ENCODE measurements at places on chromosomes 3 and 15.

GRCh38 chr15:70008697-70009290 lies 88.9 kb downstream of the TLE3 start:
- DNase-seq = no peak

- no peak for DNase-seq
Measured at GRCh38 chr3:112141293-112141692, 8.2 kb upstream of the GCSAM start.

- no peak for DNase-seq
Measured at GRCh38 chr3:172707030-172707429, 3.8 kb downstream of the NCEH1 start.

GRCh38 chr3:15495461-15496340 lies 25.8 kb downstream of the COLQ start:
- no peak for DNase-seq

DNA sequence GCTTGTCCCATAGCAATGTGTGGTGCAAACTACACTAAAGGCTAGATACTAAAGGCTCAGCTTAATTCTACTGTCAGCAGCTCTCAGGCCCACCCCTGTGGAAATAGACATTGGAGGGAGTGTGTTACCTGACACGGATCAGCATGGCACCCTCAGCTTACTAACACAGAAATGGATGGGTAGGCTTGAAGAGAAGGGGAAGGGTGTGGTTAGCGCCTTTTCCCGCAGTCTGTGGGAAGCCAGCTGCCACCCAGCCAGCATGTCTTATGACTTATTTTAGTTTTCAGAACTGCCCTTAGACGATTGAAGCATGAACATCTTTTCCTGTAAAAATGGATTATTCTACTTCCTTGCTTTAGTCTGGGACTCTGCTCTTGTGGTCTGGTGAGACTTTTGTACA lies 25.8 kb upstream of the ADPGK start:
- no peak for DNase-seq

DNA sequence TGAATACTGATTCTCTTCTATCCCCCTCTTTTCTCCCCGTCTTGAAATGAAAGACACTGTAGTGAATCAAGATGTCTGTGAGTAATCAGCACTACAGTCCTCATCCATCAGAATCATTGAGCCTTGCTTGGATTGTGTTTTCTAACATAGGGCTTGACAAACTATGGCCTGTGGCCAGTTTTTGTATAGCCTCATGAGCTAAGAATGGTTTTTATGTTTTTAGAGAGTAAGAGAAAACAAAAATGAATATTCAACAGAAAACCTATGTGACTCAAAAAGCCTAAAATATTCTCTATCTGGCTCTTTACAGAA lies 55.2 kb downstream of the PPM1L start:
- no peak for DNase-seq

- no peak for DNase-seq
Measured at GRCh38 chr3:128557531-128558280, 64.7 kb upstream of the GATA2 start.

- no peak for DNase-seq
Measured at GRCh38 chr3:27688053-27688452, 34.1 kb downstream of the EOMES start.

GRCh38 chr3:184687363-184688015 lies 24.4 kb downstream of the MAGEF1 start:
- DNase-seq = no peak

GRCh38 chr15:95884276-95884675 lies 446.2 kb upstream of the NR2F2 start:
- DNase-seq = no peak

GRCh38 chr3:10353661-10354360 lies 32.9 kb upstream of the SEC13 start:
- DNase-seq = no peak

DNA sequence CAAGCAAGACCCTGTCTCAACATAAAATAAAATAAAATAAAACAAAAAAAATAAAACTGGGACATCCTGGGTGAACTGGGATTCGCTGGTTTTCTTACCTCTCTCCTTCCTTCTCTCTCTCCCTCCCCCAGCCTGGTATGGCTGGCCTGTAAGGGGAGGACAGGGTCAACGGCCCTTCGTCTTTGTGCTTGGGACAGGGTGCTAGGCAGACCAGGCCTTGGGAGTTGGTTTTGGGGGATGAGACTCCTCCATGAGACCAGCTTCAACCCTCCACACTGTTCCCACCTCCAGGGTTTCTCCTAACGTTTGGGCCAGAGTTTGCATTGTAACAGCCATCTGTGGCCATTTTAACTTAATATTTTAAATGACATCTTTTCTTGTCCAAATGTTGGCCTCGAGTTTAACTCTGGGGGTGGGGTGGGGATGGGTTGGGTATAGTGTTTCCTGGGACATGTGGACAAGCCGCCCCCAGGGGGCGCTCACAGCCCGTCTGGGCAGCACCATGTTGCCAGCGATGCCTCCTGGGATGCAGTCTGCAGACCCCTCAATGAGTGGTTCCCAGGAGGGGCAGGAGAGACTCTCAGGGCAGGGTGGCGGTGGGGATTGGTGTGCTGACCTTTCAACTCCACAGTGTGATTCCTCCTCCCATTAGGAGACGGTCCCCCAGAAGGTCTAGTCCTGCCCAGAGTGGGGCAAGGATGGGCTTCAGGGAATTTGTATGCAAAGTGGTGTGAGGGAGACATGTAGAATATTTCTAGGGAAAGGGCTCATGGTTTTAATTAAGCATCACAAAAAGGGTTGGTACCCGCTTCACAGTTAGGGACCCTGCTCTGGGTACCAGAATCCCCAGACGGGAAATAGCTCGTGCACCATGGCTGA lies 37.7 kb upstream of the LCTL start:
- DNase-seq = peak; percentile 57

DNA sequence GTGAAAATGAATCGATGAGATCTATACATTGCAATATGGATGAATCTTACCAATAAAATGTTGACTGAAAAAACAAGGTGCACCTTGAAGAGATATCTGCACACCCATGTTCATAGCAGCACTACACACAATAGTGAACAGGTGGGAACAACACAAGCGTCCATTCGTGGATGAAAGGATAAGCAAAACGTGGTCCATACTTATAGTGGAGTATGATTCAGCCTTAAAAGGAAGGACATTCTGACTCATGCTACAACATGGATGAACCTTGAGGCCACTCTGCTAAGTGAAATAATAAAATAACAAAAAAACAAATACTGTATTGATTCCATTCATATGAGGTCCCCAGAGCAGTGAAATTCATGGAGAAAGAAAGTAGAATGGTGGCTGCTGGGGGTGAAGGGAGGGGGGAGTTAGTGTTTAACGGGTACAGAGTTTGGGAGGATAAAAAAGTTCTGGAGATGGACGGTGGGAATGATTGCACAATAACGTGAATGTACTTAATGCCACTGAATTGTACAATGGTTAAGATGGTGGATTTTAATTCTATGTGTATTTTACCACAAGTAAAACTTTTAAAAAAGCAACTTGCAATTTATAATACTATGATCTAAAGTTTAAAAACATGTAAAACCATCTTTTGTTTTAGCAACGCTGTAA lies 35.6 kb downstream of the IQSEC1 start:
- no peak for DNase-seq

DNA sequence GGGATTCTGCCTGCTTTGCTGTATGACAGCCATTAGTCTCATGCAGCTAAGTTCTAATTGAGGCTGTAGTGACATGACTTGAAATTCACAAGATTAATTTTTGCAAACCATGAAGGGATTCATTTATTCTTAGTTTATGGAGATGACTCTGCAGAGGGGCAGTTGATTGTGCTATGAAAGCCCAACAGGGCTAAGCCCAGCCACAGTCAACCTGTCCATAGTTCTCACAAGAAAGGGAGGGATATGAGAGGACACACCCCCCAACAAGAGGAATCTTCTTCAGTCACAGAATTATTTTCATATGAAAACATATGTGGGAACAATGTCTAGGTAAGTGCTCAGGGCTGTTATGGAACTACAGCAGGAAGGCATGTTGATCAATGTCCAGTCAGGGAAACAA lies 61.9 kb upstream of the ABHD17C start:
- DNase-seq = no peak

GRCh38 chr3:174710612-174711011 lies 148.5 kb upstream of the NAALADL2 start:
- no peak for DNase-seq

DNA sequence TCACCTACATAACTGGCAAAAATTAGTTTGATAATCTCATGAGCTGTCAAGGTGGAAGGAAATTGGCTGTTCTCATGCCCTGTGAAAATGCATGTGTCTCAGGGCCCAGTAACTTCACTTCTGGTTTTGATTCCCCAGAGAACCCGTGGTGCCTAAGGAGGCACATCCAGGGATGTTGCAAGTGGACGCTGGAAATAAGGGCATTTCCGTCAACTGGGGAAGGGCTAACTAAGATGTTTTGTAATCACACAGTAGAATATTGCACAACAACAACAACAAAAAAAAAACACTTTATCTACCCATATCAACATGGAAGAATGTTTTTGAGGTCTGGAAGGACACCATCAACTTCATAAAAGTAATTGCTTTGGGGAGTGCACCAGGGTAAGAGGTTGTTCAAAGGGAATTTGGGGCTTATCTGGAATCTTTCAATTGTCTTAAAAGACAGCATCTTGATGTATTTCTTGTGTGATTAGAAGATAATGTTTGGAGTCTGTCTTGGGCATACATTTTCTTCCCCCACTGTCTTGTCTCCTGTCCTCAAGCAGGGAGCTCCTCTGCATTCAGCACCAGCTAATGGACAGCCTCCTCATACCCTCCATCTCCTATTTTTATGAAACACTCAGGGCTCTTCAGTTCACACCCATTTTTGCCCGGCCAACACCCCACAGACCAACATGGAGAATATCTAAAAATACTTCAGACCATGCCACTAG lies 37.2 kb upstream of the PRR20G start:
- no peak for DNase-seq

GRCh38 chr15:99433757-99434450 lies 131.9 kb upstream of the MEF2A start:
- no peak for DNase-seq

- DNase-seq = peak; percentile 14
Measured at GRCh38 chr3:194133661-194134230, 2.2 kb upstream of the HES1 start.

DNA sequence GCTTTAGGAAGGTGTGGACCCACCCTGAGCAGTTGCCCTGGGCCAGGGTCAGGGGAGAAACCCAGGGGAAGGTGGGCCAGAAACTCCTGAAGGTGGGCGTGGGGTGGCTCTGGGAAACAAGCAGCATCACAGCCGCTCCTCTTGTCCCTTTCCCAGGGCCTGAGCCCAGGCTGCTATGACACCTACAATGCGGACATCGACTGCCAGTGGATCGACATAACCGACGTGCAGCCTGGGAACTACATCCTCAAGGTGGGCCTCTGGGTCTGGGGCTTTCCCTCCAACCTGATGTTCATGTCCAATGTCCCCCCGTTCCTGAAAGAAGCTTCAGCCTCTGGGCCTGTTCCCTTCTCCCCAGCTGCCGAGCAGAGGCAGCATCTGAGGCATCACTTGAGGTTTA lies 21.4 kb downstream of the LOXL1 start:
- no peak for DNase-seq

DNA sequence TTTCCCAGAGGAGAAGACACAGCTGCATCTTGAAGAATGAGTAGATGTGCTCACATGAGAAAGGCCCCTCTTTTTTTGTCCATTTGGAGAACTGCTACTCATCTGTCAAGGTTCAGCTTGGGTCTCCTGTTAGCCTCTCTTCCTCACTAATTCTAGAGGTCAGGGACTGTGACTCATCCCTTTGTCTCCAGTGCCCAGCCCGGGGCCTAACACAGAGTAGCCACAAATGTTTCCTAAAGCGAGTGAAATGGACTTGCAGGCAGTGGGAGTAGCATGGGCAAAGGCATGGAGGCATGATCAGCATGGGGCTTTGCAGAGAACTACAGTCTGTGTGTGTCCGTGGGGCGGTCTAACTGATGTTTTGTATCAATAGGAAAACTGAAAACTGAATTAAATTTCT lies 33.9 kb upstream of the MRPS22 start:
- no peak for DNase-seq

DNA sequence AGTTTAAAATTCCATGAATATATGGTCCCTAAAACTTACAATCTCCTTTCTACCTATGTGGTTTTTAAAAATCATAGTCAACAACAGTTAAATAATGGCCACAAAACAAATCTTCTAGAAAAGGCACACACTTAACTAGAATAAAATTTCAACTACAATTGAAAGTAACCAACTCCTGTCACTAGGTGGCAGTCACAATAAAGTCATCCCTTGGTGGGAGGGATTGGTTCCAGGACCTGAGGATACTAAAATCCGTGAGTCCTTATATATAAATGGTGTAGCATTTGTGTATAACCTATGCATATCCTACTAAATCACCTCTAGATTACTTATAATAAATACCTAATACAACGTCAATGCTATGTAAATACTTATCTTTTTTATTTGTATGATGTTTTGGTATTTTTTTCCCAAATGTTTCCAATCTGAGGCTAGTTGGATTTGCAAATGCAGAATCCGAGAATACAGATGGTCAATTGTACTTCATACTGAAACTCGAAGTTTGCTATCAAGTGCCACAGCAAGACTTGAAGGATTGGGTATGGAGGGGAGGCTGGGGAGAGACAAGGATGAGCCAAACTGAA lies 172.6 kb downstream of the FMN1 start:
- DNase-seq = no peak

DNA sequence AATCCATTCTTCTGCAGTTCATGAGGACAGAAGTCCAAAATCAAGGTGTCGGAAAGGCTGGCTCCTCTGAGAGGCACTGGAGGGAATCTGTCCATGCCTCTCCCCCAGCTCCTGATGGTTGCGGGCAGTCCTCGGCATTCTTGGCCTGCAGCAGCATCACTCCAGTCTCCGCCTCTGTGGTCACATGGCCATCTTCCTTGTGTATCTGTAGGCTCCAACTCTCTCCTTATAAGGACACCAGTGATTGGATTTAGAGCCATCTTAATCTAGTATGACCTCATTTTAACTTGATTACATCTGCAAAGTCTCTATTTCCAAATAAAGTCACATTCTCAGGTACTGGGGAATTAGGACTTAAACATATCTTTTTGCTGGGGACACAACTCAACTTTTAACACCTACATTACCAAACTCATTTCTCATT lies 56.0 kb upstream of the FLNB start:
- no peak for DNase-seq

- no peak for DNase-seq
Measured at GRCh38 chr3:180888992-180889560, 23.4 kb upstream of the FXR1 start.

DNA sequence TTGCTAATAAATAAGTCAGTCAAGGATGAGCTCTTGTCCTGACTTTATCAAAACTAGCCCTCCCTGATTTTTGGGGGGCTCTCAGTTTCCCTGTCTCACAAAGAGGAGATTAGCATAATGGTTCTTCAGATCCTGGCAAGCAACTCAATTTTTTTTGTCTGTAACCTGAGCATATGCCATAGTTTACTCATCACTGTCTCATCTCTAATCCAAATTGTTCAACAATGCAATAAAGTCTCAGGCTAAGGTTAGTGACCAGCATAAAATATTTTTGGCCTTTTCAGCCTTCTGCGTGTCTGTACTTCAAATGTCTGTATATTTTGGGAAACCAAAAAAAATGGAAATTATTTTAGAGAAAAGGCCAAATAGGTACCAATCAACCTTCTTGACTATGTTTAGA lies 465.6 kb upstream of the TPRG1 start:
- DNase-seq = no peak
